ENCODE measurements at places on chromosomes 6 and 20.
A peak's percentile ranks its signal among the peaks of the same experiment; 100 is the strongest.

- DNase-seq, result no peak
Observed at GRCh38 chr6:16442031-16442430, 203.6 kb downstream of the GMPR start.

GRCh38 chr6:122758927-122759334 lies 20.6 kb upstream of the FABP7 start:
- DNase-seq, result no peak

- no peak for DNase-seq
Observed at GRCh38 chr6:132068766-132069165, 117.6 kb upstream of the CCN2 start.

DNA sequence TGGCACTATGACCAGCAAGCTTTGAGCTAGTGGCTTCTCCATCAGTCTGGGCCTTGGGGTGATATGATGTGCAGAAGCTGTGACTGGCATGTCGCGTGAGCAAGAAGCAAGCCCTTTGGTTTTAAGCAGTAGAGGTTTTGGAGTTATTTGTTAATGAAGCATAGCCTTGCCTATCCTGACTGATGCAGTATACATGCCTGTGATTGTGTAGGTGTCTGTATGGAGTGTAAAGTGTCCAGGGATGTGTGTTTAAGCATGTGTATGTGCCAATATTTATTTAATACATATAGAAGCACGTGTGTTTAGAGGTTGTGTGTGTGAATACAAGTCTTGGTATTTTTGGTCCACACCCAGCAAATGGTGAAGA lies 61.0 kb upstream of the CCDC167 start:
- no peak for DNase-seq

- no peak for DNase-seq
Observed at GRCh38 chr6:90109141-90109540, 187.5 kb downstream of the BACH2 start.

DNA sequence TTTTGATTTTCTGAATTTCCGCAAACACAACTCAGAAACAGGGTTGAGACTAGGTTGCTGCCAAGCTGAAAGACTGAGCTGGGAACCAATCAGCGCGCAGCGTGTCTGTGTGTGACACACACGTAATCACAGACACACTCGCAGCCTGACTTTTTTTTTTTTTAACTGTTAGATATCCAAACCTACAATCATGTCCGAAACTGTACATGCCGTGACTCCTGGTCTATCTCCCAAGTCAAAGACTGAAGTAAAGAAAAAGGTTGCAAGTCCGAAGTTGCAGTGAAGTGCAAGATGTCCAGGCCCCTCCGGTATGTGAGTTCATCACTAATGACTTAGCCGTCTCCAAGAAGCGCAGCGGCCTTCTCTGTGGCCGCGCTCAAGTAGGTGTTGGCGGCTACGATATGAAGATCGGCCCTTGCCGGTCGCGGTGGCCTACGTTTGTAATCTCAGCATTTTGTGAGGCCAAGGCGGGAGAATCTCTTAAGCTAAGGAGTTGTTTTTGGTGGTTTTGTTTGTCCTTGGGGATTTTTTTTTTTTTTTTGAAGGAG lies 108.2 kb downstream of the HFE start:
- peak; percentile 82 for DNase-seq

DNA sequence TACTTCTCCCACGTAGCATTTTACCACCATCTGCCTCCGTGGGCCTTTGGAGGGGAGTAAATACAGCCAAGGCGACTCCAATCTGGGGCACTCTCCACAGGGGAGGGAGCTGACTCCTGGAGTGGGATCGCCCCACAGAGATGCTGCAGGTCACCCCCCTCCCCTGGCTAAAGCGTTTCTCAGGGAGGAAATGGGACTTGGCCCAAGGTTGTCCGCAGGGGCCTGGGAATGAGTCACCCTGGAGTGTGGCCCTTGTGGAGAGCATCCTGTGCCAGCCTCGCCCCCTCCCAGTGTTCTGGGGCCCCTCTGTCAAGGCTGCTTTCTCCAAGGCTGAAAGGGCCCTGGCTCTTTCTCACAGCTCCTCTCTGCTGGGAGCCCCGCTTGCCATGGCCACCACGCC lies 84.5 kb upstream of the QKI start:
- DNase-seq, result no peak

DNA sequence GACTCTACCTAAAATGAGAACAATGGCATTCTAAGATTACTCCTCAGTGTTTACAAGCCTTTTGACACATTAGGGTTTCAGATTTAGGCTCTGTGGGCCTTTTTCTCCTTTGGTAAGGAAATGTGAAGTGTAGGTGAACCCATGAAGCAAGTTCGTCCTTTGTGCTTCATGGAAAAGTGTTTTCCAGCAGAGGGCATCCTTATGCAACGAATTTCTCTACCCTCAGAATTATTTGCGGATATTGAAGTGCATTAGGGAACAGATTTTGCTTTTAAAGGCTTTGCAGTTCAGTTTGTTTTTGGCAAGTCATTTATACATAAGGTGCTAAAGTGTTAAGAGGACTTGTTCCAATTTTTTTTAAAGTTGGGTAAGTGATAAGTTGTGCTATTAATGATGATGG lies 55.7 kb upstream of the FERMT1 start:
- no peak for DNase-seq

GRCh38 chr6:119938752-119939151 lies 589.2 kb upstream of the MAN1A1 start:
- no peak for DNase-seq

DNA sequence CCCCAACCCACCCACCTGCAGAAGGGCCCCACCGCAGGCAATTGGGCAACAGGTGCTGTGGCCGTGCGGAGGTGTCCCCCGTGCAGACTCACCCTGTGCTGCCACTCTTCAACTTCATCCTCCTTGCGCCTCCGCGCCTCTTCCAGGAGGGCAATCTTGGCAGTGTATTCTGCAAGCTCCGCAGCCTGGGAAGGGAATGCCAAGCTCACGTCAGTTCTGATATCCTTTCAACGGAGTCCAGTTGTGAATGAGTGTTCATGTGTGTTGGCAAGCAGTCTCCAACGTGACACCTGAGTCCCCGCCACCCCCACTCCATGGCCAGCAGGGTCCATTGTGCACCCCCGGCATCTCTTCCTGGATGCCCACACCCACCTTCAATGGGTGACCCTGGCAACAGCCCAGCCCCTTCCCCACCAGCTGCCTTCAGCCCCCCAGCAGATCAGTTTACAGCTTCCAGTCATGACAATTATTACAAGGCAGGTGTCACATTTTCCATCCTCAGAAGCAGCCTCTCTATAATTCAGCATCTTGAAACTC lies 49.9 kb downstream of the EZR start:
- no peak for DNase-seq

GRCh38 chr6:34230653-34231371 lies 5.9 kb upstream of the HMGA1 start:
- DNase-seq, result no peak

DNA sequence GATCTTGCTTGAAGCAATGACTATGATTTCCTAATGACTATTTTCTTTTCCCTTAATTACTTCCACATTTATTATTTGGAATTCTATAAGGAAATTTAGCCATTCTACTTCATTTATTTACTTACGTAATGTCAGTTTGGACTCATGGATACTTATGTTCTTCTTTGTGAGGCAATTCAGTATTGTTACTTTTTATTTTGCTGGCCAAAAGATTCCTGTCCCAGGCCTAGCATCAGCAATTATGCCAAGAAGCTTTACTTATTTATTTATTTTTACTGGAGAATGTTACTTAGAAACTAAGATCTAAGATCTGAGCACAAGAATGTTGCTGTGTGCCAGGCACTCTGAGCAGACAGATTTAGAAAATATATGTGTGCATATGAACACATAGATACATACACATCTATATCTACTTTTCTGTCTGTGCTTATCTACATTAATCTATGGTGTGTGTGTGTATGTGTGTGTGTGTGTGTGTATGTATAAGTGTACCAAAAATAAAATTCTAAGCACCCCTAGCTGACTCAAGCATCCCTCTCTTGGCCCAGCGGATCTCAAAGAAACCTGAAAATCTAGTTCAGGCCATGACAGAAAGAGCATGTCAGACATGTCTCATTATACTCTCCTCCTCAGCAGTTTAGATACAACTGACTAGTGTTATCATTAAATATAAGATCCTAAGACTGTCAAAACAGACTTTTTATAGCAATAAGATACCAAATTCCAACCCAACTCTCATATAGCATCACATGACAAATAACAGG lies 640.0 kb upstream of the GJE1 start:
- no peak for DNase-seq

GRCh38 chr6:151372164-151372563 lies 19.2 kb downstream of the ZBTB2 start:
- no peak for DNase-seq

DNA sequence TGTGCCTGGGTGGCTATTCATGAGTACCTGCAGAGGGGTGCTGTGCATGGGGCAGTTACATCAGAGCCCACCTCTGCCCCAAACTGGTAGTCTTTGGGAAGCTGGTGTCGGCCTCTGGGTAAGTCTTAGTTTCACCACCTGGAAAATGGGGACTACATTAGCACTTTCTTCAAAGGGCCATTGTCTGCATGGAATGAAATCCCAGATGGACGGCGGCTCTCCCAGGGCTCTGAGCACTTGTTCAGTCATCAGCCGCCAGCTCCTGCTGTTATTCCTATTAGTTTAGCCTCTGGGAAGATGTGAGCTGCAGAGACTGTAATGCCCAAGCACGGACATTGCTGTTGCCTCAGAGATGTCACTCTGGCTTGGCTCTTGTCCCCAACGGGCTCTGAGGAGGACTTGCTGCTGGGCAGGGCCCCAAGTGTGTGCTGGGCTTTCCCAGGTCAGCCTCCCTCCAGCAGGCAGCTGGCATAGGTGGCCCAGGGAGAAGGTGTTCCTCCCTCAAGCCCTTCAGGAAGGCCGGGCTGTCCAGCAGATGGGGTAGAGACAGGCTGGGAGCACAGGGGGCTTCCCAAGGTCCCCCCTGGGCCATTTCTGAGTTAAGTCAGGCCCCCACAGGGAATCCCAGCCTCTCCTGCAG lies 268.3 kb downstream of the TFAP2C start:
- DNase-seq, result no peak

- no peak for DNase-seq
Observed at GRCh38 chr6:3382326-3383279, 74.2 kb downstream of the SLC22A23 start.

DNA sequence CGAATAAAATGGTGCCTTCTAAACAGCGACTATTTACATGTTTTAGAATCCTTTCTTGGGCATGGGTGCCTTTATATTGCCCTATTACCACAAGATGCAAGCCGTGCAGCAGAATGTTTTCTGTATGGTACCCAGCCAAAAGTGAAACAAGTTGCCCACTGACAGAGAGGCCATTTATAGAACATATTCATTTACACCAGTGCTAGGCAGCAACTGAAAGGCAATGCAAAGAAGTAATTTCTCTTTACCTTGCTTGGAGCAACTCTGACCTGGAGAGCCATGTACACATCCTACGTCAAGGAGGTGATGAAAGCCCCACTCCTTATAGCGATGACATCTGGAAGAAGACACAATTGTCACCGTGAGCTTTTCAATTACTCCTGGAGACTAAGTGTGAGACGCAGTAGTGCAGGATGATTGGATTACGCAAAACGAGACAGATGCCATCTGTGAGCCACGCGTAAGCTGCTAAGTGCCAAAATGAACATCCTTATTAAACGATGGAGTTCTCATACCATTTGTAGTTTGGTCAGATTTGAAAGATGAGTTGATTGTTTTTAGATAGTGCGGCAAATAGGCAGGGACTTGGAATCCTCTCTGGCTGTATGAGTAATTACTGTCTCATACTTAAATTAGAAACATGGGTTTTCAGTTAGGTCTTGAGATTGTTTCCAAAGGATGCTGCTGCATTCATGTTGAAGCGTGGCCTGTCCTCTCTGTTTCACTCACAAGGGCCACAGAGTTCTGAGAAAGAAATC lies at the start of gene TMEM244:
Gene TMEM244 (minus strand): TSS at position 408 of the 758 bp plus-strand sequence. CDS start 127 bp downstream, at position 281.
- DNase-seq, result peak; percentile 7

DNA sequence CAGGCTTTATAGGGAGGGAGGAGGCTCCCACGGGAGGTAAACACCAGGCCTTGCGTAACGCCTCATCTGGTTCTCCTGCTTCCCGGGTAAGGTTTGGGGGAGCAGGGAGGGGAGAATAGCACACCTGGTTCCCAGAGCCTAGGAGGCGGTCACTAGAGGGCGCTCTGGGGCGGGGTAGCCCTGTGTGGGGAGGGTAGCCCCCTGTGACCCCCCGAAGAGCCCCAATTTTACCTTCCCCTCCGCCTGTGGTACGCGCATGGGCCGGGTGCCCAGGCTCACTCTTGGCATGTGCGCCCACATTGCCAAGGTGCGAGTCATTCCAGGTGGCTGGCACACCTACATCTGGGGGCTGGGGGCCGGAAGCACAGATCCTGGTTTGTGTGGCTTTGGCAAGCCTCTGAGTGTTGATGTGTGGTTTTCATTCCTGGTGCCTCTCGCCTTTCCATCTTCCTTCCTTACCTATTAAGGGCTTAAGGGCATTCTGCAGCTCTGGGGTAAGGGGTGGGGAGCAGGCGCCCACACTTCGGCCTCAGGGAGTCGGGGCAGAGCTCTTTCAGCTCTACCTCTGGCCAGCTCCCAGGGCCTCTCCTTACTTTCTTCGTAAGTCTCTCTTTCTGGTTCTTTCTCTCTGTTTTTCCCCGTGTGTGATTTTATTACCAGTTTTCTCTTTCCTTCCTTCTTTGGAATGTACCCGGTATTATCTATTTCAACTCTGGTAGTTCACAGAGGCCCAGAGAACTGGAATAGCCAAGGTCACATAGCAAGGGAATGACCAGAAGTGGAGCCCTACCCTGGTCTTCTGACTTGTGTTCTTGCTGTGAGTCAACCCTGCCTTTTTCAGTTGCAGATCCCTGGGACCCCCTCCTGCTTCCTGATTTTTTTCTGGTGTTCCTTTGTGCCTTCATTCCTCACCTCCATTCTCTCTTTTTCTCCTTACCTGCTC lies 492 bp upstream of the RNF39 start:
- DNase-seq, result no peak
